ENCODE measurements at places on chromosomes 7 and 10.

GRCh38 chr10:32326680-32327363, 20.1 kb downstream of the EPC1 start:
- no peak for DNase-seq

GRCh38 chr10:27203806-27204205, 36.8 kb downstream of the ACBD5 start:
- no peak for DNase-seq

DNA sequence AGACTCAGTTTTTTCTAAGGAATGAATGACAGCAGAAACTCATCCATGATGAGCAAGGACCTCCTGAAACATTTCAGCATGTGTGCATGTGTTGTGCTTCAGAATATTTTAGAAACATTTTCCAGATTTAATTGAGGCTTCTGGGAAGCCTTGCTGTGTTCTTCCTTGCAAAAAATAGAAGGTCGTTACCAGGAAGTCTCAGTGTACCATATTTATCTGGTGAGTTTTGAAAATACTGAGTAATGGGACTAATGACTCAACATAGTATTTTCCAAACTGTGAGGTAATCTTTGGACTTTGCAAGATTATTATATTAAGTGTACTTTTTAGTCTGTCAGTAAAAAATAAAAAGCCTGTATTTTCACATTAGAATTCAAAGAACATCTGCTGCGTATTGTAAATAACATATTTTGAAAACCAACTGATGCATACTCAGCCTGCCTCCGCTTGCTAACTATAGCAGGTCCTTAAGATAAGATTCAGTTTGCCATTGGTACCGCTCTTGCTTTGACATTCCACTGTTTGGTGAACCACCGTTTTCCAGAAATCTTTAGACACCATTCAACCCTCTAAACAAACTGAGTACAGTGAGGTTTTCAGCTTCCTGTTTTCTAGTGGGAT, 739.6 kb upstream of the GALNT17 start:
- DNase-seq: no peak

GRCh38 chr7:148807436-148807835, 76.7 kb downstream of the EZH2 start:
- DNase-seq: no peak

- no peak for DNase-seq
These were observed 752 bp downstream of the THSD7A start for GRCh38 chr7:11831156-11831735.

DNA sequence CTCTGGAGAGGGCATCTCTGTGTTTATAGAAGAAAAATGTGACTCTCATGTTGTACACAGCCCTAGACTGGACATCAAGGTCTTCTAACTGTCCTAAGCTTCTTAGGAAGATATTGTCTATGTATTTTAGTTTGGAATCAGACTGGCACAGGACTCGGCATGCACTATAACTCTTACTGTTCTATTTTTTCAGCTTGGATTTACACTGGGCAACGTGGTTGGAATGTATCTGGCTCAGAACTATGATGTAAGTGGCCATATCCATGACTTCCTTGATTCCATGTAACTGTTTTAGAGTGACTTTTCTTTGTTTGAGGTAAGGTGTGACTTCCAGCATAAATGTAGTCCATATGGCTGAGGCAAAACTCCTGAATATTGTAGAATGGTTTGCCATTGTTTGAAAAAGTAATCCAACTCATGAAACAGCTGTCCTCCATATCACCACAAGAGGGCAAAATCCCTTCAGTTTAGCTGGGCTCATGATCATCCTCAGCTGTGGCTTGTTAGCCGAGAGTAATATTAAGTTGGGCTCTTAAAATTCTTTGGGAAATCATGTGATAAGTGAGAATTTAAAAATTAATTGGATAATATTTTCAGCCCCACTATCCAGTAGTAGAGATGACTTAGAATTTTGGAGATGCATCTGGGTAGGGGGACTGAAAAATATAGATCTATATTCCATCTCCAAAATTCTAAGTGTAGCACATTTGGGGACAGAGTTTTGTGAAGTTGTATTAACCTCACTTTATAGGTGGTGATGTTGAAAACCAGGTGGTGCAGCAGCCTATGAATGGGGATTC, 10.4 kb downstream of the STMP1 start:
- DNase-seq: no peak

GRCh38 chr10:28810057-28810870, 132.9 kb downstream of the BAMBI start:
- no peak for DNase-seq

GRCh38 chr10:45001381-45002148, 842 bp downstream of the ZNF22 start:
- no peak for DNase-seq

DNA sequence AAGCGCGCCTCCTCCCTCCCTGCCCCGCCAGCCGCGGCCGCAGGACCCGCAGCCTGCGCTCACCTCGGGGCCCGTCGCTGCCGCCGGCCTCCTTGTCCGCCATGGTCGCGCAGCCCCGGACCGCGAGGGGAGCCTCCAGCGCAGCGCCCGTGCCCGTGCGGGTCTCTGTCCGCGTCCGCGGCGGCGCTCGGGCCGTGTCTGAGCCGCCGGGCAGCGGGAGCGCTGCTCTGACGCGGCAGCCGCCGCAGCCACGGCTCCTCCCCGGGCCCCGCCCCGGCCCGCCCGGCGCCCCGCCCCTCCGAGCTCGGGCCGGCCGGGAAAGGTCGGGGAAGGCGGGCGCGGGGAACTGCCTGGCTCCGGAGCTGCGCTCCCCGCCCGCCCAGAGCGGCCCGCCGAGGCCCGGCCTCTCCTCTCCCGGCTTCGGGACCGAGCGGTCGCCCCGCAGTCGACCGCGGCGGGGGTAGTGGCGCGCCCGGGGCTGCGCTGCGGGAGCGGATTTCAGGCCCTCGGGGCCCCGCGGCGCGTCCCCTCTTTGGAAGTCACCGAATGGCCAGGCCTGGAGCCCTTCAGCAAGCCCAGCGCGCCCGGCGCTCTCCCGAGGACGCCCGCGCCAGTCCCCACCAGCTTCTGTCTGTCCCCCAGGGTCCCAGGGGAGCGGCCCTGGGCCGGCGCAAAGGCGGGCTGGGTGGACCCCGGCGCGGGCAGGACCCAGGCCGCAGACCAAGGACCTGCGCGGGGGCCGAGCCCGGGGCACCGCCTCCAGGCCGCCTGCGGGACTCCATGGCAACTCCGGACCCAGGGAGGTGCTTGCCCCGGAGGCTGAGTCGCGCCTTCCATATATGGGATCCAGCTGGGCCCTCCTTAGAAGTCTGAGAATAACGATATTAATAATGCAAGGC, at the start of gene HSPA12A:
TSS of gene HSPA12A (minus strand) at position 200 of the 899 bp plus-strand sequence. CDS start at position 103, 97 bp downstream.
- DNase-seq: peak; percentile 42

- no peak for DNase-seq
These were observed 36.6 kb downstream of the SRPK2 start for GRCh38 chr7:105352018-105352612.

GRCh38 chr7:41312235-41312634, 390.7 kb downstream of the INHBA start:
- no peak for DNase-seq

- no peak for DNase-seq
These were observed 281.5 kb upstream of the LYZL1 start for GRCh38 chr10:29007370-29007747.

GRCh38 chr10:24313283-24313682, 104.3 kb downstream of the KIAA1217 start:
- DNase-seq: no peak

DNA sequence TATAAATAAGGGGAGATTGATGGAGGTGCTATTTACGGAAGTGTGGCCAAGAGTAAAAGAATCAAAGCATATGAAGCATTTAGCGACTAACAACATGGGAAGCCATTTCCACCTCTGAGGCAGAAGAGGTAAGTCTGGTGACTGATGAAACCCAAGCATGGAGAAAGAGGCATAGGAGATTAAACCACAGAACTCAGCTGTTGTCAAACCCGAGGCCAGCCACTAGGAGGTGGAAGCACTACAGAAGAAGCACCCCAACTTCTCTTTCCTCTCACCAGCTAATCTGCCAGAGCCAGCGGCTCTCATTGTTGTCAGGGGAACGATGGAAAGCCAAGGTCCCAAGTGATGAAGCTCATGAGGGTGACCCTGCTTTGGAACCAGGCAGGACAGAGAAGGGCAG, 19.6 kb upstream of the CNTNAP2 start:
- no peak for DNase-seq

GRCh38 chr10:44991571-44991970, 9.2 kb upstream of the ZNF22 start:
- DNase-seq: no peak

DNA sequence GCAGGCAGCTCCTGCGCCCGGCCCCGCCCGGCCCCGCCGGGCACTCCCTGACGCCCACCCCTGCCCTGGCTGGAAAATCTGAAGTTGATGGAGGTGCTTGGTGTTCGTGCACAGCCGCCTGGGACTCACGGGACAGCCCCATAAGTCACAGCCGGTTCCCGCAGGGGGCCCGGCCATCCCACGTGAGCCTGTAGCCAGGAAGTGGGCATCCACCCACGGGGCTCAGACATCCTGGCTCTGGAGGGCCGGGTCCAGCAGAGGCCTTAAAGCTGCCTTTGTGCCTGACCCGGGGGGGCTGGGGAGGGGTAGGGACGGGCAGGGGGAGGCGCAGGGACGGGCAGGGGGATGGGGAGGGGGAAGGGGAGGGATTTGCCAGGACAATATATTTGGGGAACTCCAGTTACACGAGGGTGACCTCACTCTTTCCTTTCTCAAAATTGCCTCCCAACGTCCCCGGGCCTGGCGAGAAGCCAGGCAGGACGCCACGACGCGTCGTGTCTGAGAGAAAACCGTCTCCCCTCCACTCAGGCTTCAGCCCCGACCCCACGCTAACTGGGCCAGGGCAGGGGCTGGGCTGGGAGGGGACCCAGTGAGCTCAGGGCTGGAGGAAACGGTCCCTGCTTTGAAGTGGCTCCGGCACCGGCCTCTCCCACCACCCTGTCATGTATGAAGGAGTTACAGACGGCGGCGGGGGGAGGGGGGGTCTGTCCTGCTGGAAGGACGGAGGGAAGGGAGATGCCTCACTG, 82.1 kb upstream of the PDGFA start:
- DNase-seq: no peak

GRCh38 chr7:28246921-28247461, 66.4 kb upstream of the JAZF1 start:
- no peak for DNase-seq

DNA sequence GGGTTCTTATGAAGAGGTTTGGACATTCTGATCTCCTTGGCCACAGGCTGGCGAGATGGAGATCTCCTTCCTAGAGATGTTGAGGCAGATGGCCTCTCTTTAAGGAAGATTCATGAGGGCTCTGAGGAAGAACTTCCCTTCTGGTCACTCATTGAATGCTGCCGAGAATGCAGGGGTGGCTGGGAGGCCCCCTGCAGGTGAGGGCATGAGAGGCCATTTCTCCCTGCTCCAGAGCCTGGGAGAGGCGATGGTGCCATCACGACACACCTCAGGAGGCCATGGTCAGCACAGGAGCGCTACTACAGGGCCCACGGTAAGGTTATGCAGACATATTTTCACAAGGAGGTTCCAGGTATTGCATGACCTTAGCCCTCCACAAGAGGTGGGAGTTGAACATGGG, 40.2 kb downstream of the CXCL12 start:
- no peak for DNase-seq

DNA sequence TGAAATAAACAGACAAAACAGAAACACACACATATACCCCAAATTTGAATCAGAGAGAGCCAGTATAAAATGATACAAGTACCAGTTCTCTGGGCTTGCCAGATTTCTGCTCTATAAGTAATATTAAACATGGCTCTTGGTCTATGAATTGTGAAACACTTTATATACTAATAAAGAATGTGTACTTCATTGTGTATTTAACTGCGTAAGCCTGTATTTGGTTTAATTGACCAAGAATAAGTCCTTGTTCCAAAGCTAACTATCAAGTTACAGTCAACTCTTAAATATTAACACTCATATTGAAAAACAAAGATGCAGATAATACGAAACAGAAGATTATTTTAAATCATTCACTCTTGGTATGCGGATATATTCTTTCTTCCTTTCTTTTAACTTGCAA, 8.7 kb downstream of the FGFR2 start:
- no peak for DNase-seq

- no peak for DNase-seq
These were observed 92.4 kb upstream of the PIK3CG start for GRCh38 chr7:106772655-106773108.

GRCh38 chr7:5408777-5409176, 14.9 kb downstream of the TNRC18 start:
- DNase-seq: no peak

DNA sequence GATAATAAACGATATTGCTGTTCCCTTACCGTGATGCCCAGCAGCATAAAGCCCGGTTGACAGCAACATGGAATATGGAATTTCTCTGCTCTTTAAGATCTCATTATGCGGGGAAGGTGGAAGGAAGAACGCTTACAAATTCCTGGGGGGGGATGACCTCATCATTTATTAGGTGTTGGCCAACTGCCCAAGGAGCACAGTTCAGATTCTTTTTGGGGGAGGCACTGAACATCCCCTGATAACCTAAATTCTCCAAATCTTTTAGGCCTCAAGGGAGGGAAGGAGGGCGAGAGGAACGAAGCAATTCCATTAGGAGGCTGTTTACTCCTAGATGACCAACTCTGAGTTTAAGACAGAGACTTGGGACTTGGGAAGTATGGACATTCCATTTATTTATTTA, 5.2 kb upstream of the COL26A1 start:
- DNase-seq: no peak

GRCh38 chr10:23035569-23035968, 59.8 kb upstream of the MSRB2 start:
- DNase-seq: no peak

DNA sequence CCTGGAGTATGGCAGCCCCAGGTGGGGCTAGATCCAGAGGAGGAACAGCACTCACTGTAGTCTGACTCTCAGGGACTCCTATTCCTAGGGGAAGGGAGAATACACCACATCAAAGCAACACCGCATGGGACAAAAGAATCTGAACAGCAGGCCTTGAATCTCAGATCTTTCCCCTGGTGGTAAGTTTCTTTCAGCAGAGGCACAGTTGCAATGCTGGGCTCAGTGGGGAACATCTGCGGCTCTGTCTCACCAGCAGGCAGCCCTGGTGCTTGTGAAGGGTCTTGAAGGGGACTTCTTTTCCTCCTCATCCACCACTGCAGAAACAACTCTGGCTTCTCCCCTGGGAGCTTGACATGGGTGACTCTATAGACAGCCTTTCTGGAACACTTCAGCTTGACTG, 111.2 kb upstream of the ARHGAP21 start:
- no peak for DNase-seq

DNA sequence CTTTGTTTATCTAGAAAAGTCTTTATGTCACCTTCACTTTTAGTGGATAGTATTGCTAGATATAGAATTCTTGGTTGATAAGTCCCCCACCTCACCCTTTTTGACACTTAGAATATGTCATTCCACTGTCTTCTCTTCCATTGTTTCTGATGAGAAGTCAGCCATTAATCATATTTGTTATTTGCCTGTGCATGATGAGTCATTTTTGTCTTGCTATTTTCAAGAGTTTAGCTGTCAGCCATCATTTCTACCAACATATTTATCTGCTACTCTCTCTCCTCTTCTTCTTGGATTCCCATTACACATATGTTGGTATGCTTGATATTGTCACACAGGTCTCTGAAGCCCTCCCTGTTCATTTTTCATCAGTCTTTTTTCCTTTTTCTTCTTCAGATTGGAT, 160.8 kb upstream of the TCF7L2 start:
- DNase-seq: no peak
